Myometrial cell (primary cell): ENCODE measurements at places on chromosomes 3 and 15. TPM values are rescaled to one million over a fixed set of nuclear protein-coding genes. Genes with fewer than 3 reads are reported as not detected.

Gene UROC1
- total RNA-seq: not detected in 2 replicates

Gene GABRG3
- not detected in 2 replicates for total RNA-seq

Gene BSN
- total RNA-seq: under 0.01 TPM in 1 of 2 replicates, not detected in the other

Gene GUCA1C
- total RNA-seq: not detected in 2 replicates

Gene CCR8
- not detected in 2 replicates for total RNA-seq
